ENCODE measurements at places on chromosomes 12 and 14.

- no peak for DNase-seq
These were observed 273.0 kb upstream of the SFSWAP start for GRCh38 chr12:131437706-131438492.

DNA sequence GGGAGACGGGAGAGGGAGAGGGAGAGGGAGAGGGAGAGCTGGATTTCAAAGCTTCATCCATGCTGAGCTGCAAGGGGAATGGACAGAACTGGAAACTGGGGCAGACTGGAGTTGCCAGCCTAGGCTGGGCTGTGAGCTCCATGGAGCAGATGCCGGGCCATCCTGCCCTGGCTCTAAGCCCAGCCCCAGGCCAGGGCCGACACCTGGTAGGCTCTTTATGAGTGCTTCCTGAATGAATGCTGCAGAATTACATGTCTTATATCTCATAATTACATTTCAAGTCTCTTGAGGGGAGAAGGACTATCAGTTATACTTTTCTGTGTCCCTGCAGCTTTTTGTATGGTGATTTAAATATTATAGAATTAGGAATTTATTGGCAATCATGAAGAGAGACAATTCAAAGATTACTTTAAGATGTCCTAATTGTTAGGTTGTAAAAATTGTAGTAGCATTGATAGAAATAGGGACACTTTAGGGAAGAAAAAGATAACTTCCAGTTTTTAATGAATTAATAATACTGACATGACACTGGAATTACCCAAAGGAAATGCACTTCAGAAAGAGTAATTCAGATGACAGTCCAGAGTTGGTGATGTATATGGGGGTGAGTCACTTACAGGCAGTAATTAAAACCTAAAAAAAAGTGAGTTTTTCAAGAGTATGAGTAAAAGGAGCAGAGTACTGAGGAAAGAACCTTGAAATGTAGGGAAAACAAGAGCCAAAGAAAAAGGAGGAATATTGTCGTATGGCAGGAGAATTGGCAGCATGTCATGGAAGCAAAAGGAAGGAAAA, 29.0 kb downstream of the SCYL2 start:
- DNase-seq: no peak

- no peak for DNase-seq
These were observed 759.6 kb upstream of the TMEM132C start for GRCh38 chr12:127507341-127507740.

- no peak for DNase-seq
These were observed 1.7 kb downstream of the PAWR start for GRCh38 chr12:79689061-79689476.

- no peak for DNase-seq
These were observed 62.6 kb upstream of the TMCC3 start for GRCh38 chr12:94712815-94713515.

GRCh38 chr12:52946797-52947547, 1.9 kb upstream of the KRT18 start:
- DNase-seq: no peak

DNA sequence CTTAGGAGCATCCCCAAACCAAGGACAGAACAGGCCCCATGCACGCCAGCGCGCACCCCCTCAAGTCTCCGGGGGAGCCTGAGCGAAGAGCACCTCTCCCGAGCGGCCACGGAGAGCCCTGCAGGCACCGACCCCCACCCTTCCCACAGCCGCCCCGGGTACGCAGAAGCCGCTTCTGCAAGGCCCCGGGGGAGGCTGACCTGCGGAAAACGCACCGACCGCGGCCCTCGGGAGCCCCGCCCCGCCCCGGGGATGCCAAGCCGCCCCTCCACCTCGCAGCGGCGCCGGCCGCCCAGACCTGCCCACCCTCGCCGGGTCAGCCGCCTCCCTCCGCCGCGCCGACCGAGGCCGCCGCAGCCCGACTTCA, 385 bp downstream of the CAPRIN2 start:
- DNase-seq: no peak

GRCh38 chr14:72731252-72732020, 162.5 kb downstream of the DPF3 start:
- DNase-seq: no peak

DNA sequence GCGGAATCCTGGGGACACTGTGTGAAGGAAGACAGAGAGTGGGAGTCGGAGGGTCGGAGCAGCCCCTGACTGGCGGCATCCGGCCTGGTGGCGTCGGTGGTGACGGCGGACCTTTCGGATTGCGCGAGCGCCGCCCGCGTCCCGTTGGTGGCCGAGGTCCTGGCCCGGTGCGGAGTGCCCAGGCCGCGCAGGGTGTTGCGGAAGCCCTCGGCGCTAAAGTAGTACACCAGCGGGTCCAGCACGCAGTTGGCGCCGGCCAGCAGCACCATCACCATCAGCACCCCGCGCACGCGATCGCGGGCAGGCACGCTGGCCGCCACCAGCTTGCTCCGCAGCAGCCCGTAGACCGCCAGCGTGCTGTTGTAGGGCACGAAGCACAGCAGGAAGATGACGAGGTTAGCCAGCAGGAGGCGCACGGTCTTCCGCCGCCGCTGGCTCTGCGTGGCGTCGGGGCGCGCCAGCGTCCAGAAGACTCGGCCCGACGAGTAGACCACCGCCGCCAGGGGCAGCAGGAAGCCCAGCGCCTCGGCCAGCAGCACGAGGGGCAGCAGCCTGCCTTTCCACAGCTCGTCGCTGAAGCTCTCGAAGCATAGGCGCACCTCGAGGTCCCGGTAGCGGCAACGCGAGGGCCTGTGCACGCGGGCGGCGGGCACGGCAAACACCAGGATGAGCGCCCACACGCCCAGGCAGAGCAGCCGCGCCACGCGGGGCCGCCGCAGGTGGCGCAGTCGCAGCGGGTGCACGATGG, 13.1 kb upstream of the CHD4 start:
- no peak for DNase-seq

DNA sequence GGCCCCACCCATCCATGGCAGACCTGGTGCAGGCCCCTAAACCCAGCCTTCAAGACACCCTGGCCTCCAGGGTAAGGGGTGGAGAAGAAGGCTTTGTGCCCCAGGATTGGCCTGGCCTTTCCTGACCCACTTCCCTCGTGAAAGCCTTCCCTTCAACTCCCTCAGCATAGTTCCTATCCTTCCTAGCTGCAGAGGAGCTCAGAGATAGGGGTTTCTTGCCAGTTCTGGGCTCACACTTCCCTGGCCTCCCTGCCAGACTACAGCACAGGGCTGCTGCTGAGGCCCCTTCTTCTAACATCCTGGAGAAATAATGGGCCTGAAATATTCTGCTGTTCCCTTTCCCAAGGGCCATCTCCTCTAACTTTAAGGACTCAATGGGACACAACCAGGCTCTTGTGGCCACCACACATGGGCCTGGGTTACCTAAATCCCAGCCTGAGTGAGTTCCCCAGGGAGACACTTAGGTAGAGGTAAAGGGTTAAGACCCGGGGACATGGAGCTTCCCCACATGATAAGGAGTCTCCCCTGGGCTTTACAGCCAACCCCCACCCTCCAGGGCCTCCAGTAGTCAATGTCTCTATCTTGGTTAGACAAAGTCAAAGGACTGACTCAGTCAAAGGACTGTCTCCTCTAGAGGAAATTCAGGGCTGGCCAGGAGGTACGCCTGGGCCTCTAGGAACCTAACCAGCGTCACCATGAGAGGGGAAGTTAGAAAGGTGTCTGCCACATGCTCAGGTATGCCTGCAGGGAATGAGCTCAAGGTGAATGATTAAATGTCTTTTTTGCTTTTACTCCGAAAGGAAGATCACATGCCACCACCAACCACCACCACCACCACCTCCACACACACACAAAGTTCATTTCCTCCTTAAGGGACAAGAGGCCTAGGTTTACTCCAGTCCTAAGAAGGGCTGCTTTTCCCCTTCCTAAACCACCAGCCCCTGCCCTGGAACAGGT, 7.1 kb downstream of the ZFP36L1 start:
- no peak for DNase-seq

DNA sequence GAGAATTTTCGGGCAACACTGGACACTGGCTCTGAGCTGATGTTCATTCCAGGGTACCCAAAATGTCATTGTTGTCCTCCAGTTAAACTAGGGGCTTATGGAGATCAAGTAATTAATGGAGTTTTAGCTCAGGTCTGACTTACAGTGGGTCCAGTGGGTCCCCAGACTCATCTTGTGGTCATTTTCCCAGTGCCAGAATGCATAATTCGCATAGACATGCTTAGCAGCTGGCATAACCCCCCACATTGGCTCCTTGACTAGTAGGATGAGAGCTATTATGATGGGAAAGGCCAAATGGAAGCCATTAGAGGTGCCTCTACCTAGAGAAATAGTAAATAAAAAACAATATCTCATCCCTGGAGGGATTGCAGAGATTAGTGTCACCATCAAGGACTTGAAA, 818.9 kb downstream of the TMTC2 start:
- DNase-seq: no peak

DNA sequence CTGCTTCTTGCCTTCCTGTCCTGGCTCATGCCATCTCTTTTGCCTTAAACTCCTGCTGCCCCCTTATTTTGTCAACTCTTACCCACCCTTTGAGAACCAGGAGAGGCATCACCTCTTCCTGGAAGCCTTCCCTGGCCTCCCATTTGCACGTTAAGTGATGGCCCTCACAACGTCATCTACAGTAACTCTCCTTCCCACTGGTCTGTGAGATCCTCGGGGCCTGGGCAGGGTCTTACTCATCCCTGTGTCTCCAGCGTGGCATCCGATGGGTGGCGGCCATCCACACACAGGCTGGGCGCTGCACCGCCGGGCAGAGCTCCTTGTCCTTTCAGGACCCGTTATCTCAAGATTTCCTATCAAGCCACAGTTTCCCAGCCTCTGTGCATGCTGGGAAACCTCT, 16.8 kb upstream of the CACNA2D4 start:
- DNase-seq: no peak

DNA sequence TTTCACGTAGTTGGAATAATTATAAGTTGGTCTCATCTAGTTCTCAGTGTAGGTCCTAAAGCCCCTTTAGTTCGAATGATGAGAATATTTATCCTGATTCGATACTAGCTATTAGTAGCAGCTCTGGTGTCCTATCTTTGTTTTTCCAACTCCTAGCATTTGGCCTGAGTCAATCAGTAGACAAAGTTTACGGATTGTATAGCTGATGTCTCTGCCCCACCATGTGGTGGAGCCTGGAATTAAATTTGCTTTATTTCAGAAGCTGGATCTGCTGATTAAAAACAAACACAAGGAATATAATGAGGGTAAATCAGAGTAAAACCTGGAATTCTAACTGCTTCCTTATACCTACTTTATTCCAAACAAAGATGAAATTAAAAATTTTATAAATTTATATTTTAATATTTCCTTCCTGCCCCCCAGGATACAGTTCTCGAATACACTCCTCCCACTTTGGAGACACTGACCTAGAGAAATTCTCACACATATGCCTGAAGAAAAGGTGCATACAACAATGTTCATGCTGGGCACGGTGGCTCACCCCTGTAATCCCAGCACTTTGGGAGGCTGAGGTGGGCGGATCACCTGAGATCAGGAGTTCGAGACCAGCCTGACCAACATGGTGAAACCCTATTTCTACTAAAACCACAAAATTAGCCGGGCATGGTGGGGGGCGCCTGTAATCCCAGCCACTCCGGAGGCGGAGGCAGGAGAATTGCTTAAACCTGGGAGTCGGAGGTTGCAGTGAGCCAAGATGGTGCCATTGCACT, 7.6 kb upstream of the BRMS1L start:
- peak; percentile 56 for DNase-seq

GRCh38 chr12:91591639-91591987, 409.0 kb upstream of the DCN start:
- no peak for DNase-seq

GRCh38 chr12:122182887-122183587, at the start of gene LRRC43:
TSS of gene LRRC43 (plus strand) at chr12:122183123. CDS start at chr12:122183145, 22 bp downstream.
- DNase-seq: no peak

DNA sequence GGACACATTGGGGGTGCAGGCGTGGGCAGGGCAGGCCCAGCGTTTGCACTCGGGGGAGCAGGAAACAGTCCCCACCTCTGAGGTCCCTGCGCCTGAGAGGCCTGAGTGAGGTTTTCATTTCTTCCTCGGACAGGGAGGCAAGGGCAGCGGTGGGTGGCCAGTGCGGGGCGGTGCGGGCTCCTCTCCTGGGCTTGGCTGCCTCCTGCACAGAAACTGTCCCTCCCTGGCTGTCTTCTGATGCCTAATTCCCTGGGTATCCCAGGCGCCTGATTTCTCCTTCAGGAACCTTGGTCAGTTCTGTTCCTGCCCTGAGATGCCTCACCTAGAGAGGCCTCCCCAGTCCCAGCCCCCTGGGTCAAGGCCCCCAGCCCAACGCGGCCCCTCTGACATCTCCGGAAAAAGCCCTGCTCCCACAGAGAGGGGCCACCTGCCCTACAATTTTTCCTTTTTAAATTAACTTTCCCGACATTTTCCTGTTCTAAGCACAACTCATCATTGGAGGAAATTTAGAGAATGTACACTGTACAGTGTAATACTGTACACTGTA, 260.3 kb downstream of the ADGRD1 start:
- DNase-seq: no peak

GRCh38 chr14:91745344-91745743, 13.5 kb upstream of the CATSPERB start:
- DNase-seq: no peak

GRCh38 chr12:56574210-56574609, 52.6 kb downstream of the RBMS2 start:
- peak; percentile 55 for DNase-seq

- DNase-seq: no peak
These were observed 966.9 kb upstream of the TMEM132C start for GRCh38 chr12:127300075-127300474.

DNA sequence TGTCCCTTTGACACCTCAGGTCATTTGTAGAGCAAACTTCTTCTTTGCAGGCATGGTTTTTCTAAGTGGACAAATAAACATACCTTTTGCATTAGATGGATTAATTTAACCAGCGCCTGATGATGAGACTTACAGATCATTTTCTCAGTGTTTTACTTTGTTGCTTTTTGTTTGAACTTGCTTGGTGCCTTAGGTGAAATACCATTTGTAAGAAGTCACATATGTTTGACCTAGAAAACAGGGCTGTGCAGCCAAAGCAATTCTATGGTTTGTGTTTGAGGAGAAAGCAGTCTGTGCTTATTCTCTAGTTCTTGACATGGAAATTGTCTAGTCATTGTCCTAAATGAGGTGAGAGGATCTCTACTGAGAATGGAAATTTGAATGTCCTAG, 111.1 kb downstream of the DIP2B start:
- DNase-seq: no peak

- DNase-seq: no peak
These were observed 414.7 kb downstream of the RAD51B start for GRCh38 chr14:68234101-68234905.

DNA sequence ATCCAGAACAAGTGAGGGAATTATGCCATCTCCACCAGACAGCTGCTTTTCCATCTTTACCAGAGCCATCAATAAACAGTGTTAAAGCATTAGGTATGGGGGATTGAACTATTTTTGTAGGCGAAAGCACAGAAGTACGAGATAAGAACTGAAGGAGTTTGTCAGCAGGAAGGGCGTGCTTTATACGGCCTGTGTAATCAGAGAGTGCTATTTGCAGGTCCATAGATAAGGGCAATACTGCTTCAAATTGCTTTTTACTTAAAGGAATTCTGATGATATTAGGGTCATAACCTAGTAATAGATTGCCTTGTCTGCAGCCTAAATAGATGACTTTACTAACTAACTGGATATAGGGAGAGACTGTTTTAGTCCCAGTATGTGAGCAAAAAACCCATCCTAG, 20.3 kb upstream of the CLEC4E start:
- no peak for DNase-seq

- no peak for DNase-seq
These were observed 798.9 kb downstream of the SLC6A15 start for GRCh38 chr12:84113666-84114065.

GRCh38 chr12:105204916-105205315, 31.1 kb downstream of the APPL2 start:
- DNase-seq: no peak

- no peak for DNase-seq
These were observed 1144.5 kb downstream of the FSCB start for GRCh38 chr14:43362586-43362985.
